ENCODE measurements at places on chromosomes 1 and 21. TPM values are rescaled to one million over a fixed set of nuclear protein-coding genes. Genes with fewer than 3 reads are reported as not detected.

PCAT6 gene
- 80.5 TPM for polyA plus RNA-seq

CATSPERE gene
- 46.0 TPM for polyA plus RNA-seq

DTL gene
- polyA plus RNA-seq = 45.1 TPM

AUNIP gene
- polyA plus RNA-seq = 28.5 TPM

CRP gene
- 0.74 TPM for polyA plus RNA-seq
